ENCODE measurements at places on chromosomes 1 and 21.

DNA sequence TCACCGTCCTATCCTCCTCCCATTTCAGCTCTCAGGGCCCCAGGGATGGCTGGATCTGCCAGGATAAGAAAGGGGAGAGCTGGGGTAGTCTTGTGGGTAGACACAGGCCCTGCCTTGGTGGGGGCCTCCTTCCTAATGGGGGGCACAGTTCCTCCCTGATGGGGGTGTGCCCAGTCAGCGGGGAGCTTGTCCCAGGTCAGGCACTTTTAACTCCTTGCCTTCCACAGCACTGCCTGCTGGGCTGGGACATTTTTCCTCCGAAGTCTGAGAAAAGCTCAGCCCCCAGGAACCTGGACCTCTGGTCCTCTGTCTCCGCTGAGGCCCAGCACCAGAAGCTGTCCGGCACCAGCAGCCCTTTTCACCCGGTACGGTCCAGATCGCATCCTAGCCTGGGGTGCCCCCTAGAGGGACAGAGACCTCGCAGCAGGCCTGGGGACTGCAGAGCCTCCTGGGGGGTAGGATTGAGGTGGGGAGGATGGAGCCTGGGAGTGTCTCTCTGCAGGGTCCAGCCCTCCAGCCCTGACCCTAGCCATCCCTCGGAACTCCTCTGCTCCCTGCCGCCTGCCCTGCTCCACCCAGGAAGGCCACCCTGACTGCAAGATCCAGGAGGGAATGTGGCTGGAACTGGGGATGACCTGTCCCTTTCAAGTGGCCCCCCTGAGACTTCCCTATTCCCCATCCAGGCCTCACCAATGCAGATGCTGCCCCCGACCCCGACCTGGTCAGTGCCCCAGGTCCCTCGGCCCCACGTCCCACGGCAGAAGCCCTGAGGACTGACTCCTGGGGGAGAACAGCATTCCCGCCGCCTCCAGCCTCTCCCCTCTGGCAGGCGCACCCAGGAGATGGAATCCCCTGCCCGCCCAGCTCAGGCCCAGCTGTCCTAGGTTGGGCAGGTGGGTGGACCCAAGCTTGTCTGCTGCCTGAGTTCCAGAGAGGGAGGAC, 12.0 kb downstream of the MIIP start:
- peak; percentile 74 for DNase-seq

- DNase-seq = no peak
Measured at GRCh38 chr1:6530504-6531160, 23.7 kb downstream of the NOL9 start.

DNA sequence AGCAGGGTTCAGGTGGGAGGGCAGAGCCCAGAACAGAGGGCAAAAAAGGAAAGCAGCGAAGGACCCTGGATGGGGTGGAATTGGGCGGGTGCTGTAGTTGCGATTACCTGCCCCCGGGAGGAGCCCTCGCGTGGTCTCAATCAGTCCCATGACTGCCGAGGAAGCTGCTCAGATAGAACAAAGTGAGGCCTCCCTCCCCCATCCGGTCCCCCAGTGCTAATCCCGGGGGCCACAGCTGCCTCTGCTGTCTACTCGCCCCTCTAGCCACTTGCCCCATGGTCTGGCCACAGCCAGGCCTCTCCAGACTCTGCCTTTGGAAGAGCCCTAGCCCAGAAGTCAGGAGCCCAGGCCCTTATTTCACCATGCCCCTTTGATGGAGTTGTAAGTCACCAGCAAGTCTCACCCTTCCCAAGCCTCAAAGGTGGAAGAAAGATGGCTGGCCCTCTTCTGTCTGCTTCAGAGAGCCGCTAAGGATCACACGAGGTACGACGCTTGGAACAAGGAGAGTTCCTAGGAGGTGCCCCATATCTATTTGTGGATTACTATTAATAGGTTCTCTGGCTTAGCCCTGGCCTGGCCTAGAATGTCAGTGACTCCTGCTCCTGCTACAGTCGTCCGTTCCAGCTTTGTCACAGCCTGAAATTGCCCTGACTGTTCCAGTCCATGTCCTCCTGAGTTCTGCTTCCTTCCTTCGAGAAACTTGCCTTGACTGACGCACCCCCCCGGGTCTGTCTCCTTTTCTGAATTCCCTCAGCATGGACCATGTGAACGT, 16.4 kb downstream of the ECHDC2 start:
- peak; percentile 69 for DNase-seq

DNA sequence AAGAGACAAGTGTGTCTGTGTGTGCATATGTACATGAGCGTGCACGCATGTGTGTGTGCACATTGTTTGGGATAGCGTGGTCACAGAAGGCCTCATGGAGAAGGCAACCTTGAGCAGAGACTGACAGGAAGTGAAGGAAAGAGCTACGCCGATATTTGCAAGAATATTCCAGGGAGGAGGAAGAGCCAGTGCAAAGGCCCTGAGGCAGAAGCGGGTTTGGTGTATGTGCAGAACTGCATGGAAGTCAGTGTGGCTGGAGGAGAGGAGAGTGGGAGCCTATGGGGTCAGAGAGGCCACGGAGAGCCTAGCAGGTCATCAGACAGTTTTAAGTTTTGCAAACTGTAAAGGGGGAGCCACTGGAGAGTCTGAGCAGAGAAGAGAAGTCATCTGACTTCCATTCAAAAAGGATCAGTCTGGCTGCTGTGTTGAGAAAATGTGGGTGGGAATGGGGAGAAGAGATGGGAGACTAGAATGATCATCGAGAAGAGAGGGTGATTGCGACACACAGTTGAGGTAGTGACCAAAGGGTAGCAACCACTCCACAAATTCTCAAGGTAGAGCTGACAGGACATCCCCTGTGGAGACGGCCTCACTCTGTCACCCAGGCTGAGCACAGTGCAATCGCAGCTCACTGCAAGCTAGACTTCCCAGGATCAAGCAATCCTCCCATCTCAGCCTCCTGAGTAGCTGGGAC, 3.9 kb downstream of the CELA2B start:
- no peak for DNase-seq

GRCh38 chr1:25090707-25091422, 141.4 kb downstream of the SYF2 start:
- no peak for DNase-seq

- DNase-seq = no peak
Measured at GRCh38 chr1:27299385-27300271, 22.3 kb upstream of the TMEM222 start.

DNA sequence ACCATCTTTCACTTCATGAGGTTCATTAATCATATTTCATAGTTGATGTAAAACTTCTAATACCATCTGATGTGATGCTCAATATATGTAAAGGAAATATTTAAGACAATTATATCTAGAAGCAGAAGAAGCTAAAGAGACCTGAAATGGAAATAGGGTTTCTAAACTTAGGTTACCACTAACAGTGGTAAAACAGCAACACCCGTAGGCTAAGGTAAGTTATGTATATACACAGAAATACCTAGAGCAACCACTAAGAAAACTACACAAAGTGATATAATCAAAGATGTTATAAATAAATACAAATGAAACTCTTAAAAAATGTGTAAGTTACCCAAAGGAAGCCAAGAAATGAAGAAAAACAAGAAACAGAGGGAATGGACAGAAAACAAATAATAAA, 61.1 kb upstream of the TNFSF4 start:
- DNase-seq = no peak

GRCh38 chr1:13769212-13769611, 69.2 kb downstream of the PRDM2 start:
- DNase-seq = no peak

GRCh38 chr1:5220421-5220820, 566.0 kb downstream of the AJAP1 start:
- DNase-seq = no peak

- DNase-seq = no peak
Measured at GRCh38 chr1:113531321-113531720, 141.0 kb downstream of the MAGI3 start.

GRCh38 chr1:2595812-2596529, 9.4 kb downstream of the PRXL2B start:
- DNase-seq = no peak

GRCh38 chr21:37555672-37556261, 189.2 kb downstream of the DYRK1A start:
- DNase-seq = no peak

DNA sequence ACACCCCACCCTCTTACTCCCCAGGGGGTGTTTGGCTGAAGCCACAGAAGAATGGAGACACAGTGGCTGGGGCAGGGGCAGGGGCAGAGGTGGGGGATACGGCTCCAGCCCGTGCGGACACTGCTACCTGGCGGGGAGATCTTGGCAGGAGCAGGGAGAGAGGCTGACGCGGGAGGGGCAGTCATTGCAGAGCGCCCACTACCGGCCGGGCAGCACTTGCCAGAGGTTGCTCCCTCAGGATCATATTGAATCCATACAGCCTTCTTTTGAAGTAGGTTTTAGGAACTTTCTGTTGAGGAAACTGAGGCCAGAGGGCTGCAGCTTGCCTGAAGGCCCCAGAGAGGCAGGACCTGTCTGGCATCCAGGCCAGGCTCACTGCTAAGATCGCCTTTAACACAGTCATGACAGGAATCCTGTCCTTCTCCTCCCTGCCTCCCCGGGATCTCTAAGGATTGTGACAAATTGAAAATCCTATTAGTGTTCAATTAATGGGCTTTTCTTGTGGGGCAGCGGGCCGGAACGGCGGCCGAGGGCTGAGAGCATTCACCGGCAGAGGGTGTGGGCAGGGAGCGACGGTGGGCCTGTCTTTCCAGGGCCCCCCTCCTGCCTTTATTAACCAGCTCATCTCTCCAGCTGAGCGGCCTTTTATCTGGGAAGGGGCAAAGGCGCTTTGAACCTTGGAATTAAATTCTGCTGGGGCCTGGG, 65.5 kb upstream of the WNT4 start:
- no peak for DNase-seq

DNA sequence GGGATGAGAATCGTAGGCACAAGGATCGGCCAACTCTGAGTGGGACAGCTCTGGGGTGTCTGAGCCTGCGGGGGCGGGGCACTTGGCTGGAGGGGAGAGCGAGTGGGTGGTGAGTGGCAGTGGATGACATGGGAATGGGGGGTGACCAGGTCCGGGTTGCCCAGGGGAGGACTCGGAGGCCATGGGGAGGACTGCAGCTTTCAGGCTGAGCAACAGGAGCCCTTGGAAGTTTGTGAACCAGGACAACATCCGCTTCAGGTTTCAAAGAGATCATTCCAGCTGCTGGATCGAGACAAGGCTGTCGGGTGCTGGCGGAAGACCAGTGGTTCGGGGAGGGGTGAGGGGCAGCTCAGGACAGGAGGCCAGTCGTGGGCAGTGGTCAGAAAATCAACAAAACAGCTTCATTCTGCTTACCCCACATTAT, 124.4 kb upstream of the IRF2BP2 start:
- no peak for DNase-seq

- peak; percentile 1 for DNase-seq
Measured at GRCh38 chr1:203280061-203280460, 25.3 kb upstream of the BTG2 start.

DNA sequence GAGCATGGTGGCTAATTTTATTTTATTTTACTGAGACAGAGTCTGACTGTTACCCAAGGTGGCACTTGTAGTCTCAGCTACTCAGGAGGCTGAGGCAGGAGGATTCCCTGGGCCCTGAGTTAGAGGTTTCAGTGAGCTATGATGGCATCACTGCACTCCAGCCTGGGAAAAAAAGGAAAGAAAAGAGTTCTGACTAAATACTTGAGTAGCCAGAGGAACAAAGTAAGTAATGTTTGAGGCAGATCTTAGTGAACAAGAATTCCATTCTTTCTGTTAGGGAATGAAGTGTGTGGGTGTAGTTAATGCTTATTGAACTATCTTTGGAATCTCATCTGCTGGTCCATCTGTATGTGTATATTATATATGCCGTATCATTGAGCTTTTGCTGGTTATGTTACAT, 13.1 kb upstream of the EVI5 start:
- DNase-seq = no peak

DNA sequence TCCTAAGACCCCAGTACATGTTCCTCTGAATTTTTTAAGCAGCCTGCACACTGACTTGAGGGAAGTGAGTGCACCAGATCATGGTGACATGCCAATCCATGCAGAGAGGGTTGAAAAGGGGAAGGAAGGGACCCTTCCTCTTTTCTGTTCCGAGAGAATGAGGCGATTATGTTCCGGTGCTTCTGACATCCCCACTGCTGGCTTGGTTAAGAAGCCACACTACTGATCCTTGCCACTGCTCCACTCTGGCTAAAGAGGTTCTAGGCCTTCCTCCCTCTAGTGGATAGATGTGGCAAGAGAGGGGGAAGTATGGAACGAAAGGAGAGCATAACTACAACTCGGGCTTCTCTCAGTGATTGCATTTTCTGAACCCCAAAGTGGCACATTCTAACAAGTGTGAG, 1.8 kb upstream of the CYB5R1 start:
- DNase-seq = peak; percentile 97

GRCh38 chr21:16330082-16330907, 600.5 kb downstream of the USP25 start:
- DNase-seq = peak; percentile 91

GRCh38 chr1:206931709-206932108, 10.0 kb upstream of the FCMR start:
- DNase-seq = no peak

- no peak for DNase-seq
Measured at GRCh38 chr1:109078317-109078716, 2.5 kb upstream of the TAF13 start.
